ENCODE measurements at places on chromosomes 2 and 18.
A peak's percentile ranks its signal among the peaks of the same experiment; 100 is the strongest.

DNA sequence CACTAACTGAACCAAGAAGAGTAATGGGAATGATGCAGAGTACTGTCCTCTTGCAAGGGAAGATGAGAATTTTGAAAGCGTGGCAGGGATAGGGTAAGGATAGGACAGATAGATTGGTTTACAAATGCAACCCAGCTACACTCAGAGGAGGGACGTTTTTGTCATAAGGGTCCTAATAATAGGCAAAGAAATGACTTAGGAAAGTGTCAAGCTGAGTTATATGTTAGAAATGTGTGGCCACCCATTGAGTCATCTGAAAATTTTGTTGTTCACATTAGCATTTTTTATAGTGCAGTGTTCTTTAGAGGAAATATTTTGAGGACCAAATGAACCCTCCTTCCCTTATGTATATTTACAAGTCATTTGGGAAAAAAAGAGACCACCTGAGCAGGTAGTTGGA, 137.5 kb downstream of the PHLPP1 start:
- DNase-seq = no peak

DNA sequence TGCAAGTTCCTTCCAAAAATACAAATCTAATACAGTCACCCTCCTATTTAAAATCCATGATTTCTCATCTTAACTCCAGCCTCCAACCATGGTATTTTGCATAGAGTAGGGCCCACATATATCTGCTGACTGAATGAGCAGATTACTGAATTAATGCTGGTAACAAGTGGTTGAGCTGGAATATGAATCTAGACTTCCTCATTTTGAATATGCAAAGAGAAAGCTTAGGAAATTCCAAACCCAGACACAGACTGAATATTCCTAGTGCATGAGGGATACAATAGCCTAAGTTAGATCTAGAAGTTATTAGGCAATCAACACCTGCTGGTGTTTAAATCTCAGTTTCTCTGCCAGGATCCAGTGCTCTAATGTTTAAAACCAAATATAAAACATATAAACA, 215.1 kb upstream of the CYP26B1 start:
- no peak for DNase-seq

DNA sequence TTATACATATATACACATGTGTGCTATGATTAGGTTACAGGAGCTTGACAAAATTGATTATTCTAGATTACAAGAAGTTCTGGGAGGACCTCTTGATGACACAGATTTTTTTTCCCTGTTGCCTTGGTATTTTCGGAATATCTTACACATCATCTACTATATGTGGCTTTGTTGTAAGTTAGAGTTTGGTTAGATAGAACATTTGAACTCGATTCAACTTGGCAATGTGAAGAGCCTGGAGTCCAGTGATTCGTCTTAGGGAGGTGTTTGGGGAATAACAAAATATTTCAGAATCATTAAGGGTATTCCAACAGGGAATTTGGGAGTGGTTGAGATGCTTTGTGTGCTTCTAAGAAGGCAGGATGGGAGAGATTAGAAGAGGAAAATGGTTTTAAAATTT, 39.3 kb upstream of the EFEMP1 start:
- DNase-seq = no peak

DNA sequence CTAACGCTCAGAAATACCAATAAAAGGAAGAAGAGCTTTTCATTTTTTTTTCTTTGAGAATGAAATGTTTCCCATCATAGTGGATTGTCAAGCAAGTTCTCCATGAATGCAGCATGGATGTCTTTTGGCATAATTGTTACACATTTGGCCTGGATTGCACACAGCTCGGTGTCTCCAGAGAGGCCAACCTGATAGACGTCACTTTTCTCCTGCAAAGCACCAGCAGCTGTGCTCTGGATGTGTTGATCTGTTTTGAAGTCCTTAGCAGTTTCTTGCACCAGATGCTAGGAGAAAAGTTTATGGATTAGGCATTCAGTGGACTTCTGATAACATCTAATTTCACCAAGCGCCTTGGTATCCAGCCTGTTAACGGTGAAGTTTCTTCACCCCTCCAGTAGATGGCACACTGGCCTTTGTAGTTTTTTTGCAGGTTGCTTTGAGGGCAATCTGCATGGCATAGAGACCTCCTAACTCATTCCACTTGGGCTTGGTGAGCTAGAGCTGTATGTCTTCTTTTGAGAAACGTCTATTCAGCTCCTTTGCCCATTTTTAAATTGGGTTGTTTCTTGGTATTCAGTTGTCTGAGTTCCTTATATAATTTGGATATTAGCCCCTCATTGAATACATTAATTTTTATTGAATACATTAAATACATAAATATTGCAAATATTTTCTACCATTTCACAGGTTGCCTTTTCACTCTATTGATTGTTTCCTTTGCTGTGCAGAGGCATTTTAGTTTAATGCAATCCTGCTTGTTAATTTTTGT, 59.7 kb downstream of the PTH2R start:
- peak; percentile 14 for DNase-seq

- DNase-seq = no peak
These were observed 97.3 kb downstream of the SH3BP4 start for GRCh38 chr2:235049069-235049468.

- DNase-seq = peak; percentile 31
These were observed 677 bp upstream of the TMEM178A start for GRCh38 chr2:39664888-39665591.

- no peak for DNase-seq
These were observed 73.9 kb downstream of the NEDD4L start for GRCh38 chr18:58117786-58118403.

- no peak for DNase-seq
These were observed 42.2 kb downstream of the FRZB start for GRCh38 chr2:182824056-182824766.

DNA sequence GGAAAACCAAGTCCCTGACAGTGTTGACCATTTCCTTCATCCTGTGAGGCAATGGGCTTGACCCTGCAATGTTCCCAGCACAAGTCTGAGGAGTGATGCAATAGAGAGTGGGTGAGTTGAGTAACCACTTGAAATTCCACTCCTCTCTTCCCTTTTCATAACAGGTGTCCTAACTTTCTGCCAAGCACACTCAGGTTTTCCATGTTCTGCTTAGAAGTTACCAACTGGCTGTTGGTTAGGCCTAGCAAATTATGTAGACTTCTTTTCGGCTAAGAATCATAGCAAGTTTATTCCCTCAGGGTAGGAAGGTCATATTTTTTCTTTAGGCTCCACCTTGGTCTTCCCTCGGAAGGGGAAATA, 11.5 kb downstream of the GNLY start:
- DNase-seq = no peak

GRCh38 chr2:108403494-108403893, 25.7 kb downstream of the SULT1C4 start:
- DNase-seq = peak; percentile 30

GRCh38 chr2:30860003-30860725, 52.9 kb upstream of the CAPN13 start:
- DNase-seq = no peak

DNA sequence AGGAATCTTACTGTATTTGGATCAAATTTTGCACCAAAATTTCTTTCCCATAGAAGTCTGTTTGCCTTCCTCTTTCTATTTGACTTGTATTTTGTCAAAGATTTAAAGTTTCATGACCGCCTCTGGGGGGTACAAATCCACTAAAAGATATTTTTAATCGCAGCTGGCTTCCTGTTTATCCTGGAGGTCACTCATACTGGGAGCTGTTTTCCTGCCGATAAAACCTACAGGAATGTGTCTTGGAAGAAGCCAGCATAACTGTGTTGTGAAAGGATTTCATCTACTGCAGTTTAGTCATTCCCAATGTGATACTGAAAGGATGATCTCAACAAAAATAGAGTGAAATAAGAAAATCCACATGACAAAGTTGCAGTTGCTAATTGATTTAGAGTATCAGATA, 184.0 kb downstream of the RIT2 start:
- DNase-seq = no peak

GRCh38 chr2:158799181-158799580, 4.1 kb downstream of the DAPL1 start:
- no peak for DNase-seq

DNA sequence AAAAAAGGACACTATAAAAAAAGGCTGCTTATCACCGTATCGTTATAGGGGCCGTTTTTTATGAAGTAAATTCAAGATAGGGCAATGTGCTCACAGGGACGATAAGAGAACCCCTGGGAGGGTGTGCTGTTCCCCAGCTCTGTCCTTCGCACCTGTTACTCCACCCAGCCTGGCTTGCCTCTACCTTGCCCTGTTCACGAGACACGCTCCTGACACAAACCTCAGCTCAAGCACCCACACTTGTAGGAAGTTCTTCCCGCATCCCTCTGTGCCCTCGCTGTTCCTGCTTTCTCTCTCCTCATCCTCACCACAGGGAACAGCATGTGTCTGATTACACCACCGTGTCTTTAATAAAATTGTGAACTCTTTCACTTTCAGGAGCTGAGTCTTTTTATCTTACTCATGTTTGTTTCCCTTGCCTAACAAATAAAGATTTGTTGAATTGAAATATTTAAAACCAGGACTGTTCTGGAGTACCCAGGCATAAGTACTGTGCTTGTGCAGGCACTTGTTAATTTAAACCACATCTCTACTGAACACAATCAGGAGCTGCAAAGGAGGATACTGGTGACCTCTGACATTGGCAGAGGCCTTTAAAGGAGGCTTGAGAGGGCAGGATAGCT, 26.0 kb upstream of the KIDINS220 start:
- DNase-seq = no peak

- DNase-seq = no peak
These were observed 242.5 kb upstream of the HNMT start for GRCh38 chr2:137721733-137722132.

- no peak for DNase-seq
These were observed 115.6 kb upstream of the OTOS start for GRCh38 chr2:240255811-240256703.

DNA sequence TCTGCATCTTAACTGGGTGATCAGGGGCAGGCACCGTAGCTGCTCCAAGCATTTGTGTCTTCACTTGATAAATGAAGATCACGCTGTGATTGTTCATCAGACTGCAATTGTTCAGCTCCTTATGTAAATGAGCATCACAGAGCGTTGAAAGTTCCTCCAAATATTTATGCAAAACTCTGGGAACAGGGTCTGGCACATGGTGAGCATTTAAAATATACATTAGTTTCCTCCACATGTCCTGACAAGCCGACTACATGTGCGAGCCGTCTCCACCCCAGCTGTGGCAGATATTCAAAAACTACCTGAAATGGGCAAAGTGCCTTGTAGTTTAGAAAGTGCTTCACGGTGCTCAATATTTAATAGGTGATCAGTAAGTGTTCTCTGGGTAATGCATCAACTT, 175.1 kb upstream of the ID2 start:
- DNase-seq = no peak

GRCh38 chr2:88561646-88562388, 65.4 kb downstream of the EIF2AK3 start:
- DNase-seq = no peak

GRCh38 chr2:109265369-109265768, 136.4 kb downstream of the SH3RF3 start:
- DNase-seq = no peak

DNA sequence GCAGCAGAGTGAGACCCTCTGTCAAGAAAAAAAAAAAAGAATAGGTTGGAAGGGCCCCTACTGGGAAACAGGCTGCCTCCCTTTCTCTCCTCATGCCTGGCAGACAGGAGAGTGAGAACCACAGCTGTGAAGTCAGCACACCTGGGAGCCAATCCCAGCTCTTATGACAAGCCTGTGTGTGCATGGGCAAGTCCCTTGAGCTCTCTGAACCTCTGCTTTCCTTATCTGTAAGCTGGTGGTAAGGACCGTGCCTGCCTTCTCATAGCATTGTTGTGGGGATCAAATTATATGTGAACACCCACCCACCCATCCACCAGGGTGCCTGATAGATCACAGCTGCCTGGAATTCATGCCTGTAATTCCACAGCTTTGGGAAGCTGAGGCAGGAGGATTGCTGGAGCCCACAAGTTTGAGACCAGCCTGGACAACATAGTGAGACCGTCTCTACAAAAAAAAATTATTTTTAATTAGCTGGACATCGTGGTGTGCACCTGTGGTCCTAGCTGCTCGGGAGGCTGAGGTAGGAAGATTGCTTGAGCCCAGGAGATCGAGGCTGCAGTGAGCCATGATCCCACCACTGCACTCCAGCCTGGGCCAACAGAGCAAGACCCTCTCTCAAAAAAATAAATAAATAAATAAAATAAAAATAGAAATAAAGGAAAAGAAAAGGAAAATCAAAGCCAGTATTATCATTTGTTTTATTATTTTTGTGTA, 66.9 kb upstream of the MCFD2 start:
- no peak for DNase-seq

DNA sequence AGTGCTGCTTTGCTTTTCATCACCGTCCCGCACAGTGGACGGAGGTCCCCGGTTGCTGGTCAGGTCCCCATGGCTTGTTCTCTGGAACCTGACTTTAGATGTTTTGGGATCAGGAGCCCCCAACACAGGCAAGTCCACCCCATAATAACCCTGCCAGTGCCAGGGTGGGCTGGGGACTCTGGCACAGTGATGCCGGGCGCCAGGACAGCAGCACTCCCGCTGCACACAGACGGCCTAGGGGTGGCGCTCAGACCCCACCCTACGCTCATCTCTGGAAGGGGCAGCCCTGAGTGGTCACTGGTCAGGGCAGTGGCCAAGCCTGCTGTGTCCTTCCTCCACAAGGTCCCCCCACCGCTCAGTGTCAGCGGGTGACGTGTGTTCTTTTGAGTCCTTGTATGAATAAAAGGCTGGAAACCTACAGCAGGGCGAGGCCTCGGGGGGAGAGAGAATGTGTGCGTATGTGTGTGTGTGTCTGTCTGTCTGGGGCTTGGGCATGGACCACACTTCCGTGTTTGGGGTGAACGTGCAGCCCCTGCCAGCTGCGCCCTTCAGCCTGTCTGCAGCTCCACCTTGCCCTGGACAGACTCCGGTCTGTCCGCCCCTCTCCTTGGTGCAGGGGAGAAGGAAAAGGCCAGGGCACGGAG, 32.3 kb downstream of the GPC1 start:
- peak; percentile 1 for DNase-seq

GRCh38 chr2:101149241-101150192, 1.7 kb downstream of the TBC1D8 start:
- DNase-seq = no peak

- no peak for DNase-seq
These were observed 41.7 kb downstream of the PTPRM start for GRCh38 chr18:7608781-7609201.

DNA sequence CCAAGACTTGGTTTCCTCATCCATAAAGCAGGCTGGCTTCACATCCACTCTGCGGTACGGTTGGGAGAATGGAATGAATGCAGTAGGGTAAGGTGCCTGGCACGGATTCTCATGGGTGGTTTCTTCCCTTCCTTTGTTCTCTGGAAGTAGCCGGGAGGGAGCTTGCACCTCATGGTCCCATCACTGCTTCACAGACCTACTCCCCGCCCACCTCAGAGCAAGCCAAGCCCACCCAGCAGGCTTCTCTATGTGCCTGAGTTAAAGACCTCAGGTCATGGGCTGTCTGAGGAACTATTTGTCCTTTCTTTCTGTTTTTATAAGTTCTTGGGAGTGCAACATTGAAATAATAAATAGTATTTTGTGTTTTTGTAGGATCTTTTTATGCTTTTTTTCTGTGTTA, 3.5 kb downstream of the DCDC2C start:
- no peak for DNase-seq

- DNase-seq = no peak
These were observed 96.4 kb upstream of the NOL4 start for GRCh38 chr18:34321066-34321465.
